ENCODE measurements at places on chromosomes 7 and 10.

DNA sequence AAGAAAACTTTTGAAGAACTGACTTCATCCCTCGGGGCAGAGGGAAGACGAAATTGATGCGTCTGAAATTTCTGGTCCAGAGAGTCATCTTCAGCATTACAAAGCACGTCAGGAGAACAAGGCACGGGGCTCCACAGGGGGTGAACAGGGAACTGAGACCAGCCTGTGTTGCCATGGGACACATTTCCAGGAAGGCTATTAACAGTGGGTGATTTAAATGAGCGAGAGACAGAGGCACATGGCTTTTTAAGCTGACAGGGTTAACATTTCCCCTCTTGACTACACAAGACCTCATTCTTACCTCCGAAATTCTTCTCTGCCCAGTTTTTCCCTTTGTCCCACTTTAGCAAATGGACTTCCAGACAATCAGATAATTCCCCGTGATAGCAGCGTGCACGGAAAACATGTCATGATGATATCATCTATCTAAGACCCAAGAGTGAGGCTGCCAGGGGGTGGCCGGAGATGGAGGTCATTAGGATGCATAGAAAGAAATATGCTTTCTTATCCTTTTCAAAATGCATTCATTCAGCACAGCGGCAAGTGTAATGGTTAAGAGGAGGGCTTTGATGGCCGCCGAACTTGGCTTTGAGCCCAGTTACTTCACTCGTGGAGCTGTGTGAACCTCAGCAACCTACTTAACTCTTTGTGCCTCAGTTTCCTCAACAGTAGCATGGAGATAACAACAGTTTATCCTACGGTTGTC is 248.0 kb downstream of the PRPF18 start:
- no peak for DNase-seq

GRCh38 chr7:42248579-42248978 is 11.6 kb upstream of the GLI3 start:
- no peak for DNase-seq

DNA sequence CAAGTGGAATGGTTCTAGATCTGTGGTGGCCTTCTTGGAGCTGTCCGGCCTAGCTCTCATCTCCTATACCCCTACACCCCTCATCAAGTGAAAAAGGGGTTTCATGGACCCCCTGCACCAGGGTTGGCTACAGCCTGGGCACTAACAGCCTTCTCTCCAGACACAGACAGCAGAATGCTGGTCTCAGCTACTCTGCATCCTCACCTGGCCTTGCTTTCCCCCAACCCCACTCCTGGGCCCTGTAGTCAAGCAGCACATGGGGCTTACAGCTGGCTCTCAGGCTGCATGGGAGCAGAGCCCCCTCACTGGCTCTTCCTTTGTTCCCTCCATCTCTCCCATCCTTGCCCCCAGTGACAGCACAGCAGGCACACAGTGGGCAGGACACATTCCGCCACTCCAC is 20.8 kb upstream of the TMEM273 start:
- DNase-seq: no peak

DNA sequence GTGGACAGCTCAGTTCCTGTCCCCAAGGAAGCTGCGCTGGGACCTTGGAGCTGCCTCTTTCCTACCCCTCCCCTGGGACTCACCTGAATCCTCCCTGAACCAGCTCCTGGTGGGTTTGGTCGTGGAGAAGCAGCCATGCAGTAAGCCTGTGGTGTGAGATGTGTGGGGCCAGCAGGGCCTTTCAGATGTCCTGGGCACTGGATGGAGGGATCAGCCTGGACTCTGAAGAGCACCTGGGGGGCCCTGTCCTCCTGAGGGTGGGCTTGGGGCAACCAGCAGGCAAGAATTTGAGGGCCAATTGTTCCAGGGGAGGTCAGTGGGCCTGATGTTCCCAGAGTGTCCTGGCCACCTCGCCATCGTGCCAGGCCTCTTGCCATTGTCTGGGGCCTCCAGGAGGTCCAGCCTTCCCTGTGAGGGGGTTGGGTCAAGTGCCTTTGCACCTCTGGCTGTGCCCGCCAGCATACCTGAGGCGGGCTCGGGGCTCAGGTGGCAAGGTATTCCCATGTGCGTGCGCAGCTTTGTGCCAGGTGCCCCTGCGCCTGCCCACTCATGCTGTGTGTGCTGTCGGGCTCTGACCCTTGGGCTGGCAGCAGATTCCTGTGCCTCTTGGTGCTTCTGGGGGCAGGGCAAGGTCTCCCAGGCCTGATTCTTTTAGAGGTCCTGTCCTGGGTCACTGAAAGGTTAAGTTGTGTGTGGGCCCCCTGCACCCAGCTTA is 7.3 kb downstream of the TRIM8 start:
- DNase-seq: no peak

GRCh38 chr10:97211229-97211628 is 25.5 kb upstream of the SLIT1 start:
- DNase-seq: no peak

DNA sequence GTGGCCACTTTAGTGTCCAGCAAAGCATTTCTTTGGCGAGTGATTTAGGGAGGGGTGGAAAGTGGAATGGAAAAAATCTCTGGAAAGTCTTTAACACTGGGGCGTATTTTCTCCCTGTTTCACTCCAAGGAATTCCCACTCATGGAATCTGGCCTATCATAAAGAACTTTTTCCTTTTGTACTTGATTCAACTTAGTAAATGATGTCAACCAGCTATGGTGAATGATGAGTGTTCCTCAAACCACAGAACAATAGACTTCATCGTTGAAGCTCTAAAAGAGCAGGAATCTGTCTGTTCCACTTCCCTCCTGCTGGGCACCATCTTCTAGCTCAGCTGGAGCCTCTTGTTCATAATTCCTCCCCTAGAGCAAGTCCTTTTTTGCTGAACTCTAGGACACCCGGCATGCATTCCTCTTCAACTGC is 66.5 kb downstream of the EPDR1 start:
- DNase-seq: no peak

- DNase-seq: no peak
Observed at GRCh38 chr7:97479740-97480290, 252.1 kb upstream of the TAC1 start.
